ENCODE measurements at places on chromosomes 7 and 10. TPM values are rescaled to one million over a fixed set of nuclear protein-coding genes. Genes with fewer than 3 reads are reported as not detected.

The KLHL7 gene
- 28.4 TPM for total RNA-seq

The ABCA13 gene
- 0.69 TPM for total RNA-seq

The CFAP70 gene
- total RNA-seq: 0.86 TPM

The PHYH gene
- 4.9 TPM for total RNA-seq

The CABCOCO1 gene
- total RNA-seq: not detected

The ZNF467 gene
- 16.2 TPM for total RNA-seq

The CALML3 gene
- total RNA-seq: not detected

The BLNK gene
- not detected for total RNA-seq

The OPALIN gene
- total RNA-seq: not detected

The ADO gene
- total RNA-seq: 20.6 TPM
